Pons (tissue), 1 donor: ENCODE measurements at places on chromosomes 12 and 14.
A peak's percentile ranks its signal among the peaks of the same experiment; 100 is the strongest.

GRCh38 chr14:100405760-100406455 lies 82.8 kb downstream of the SLC25A47 start:
- DNase-seq, result no peak

GRCh38 chr14:69812711-69813110 lies 15.7 kb upstream of the SLC10A1 start:
- DNase-seq, result no peak

GRCh38 chr12:552466-552865 lies 92.7 kb downstream of the B4GALNT3 start:
- DNase-seq, result no peak

- no peak for DNase-seq
Observed at GRCh38 chr12:34400411-34400881, 378.1 kb downstream of the ALG10 start.

DNA sequence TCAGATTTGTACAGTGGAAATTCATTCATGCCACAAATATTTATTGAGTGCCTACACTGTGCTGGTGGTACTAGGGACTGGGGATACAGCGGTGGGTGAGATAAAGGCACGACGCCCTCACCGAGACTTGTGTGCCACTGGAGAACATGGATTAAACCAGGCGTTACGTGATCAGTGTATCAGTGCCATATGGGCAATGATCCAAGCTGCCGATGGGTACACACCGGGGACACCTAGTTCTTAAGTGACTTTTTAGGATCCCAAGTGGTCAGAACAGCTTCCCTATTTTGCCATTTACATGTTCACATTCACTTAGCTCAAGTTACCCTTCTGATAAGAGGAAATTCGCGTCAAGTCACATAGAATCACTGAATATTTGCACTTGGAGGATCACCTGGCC lies 236.7 kb downstream of the CACNA1C start:
- no peak for DNase-seq

GRCh38 chr12:49052451-49053208 lies 8.0 kb downstream of the KMT2D start:
- no peak for DNase-seq

- no peak for DNase-seq
Observed at GRCh38 chr12:98253207-98254037, 262.0 kb upstream of the TMPO start.

GRCh38 chr12:94805749-94806529 lies 155.6 kb upstream of the TMCC3 start:
- peak; percentile 53 for DNase-seq

DNA sequence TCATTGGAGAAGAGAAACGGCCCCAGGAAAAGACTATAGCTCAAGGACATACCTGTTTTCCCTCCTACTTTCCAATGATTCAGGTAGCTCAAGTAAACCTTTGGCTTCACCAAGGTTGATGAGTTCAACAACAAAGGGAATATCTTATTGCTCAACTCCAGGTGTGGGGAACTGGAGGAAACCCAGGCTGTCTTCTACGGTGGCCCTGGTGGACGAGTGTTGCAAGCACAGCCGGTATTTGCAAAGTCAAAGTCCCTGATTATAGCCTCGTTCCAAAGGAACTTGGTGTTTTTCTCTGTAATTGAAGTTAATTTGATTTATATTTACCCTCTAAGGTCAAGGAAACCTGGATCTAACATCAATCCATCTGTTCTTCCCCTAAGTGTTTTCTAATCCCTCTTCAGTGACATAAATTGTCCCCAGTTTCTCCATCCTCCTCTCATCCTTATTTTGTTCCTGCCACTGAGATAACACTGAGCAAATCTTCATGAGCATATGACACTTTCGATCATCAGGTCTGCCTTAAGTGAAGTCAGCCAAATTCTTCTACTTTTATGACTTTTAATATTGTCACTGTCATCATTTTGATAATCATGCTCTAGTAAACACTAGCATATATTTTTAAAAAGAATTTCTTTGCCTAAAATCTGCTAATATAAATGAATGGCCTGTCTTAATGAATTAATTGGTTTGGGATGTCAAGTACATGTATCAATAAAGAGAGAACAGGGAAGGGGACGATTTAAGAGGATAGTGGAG lies 174.6 kb upstream of the TBX3 start:
- DNase-seq, result no peak

DNA sequence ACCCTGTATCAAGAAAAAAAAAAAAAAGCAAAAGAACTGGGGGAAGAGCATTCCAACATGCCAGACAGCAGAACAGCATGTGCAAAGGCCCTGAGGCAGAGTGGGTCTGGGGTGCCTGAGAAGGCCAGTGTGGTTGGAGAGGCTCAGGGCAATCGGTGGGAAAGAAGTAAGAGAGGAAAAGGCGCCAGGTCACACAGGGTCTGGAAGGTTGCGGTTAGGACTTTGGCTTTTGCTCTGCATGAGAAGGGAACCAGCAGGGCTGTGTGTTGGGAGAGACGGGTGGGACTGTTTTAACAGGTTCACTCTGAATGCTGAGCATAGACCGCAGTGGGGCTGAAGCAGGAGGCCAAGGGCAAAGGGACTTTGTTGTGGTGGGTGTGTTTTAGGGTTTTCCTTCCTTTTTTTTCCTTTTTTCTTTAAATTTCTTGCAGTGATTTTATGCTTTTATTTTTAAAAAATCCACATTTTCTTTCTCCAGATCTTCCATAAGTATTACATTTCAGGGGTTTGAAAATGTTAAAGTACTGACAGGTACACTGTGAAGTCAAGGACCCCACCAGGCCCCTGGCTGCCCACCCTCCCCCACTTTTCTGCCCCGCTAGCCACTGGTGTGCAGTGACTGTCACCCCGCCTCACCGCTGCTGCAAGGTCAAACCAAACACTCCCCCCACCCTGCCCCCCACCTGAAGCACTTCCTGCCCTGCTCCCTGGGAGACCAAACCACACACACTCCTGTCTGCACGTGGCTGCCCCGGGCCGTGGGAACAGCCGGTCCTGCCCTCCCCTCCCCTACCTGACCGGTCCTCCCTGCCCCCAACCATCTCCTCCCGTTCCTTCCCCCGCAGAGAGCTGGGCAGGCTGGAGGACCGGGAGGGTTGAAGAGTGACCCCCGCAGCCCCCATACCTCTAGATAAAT lies 30.0 kb downstream of the DTX1 start:
- DNase-seq, result no peak

- no peak for DNase-seq
Observed at GRCh38 chr14:76109087-76109880, 42.4 kb upstream of the GPATCH2L start.

DNA sequence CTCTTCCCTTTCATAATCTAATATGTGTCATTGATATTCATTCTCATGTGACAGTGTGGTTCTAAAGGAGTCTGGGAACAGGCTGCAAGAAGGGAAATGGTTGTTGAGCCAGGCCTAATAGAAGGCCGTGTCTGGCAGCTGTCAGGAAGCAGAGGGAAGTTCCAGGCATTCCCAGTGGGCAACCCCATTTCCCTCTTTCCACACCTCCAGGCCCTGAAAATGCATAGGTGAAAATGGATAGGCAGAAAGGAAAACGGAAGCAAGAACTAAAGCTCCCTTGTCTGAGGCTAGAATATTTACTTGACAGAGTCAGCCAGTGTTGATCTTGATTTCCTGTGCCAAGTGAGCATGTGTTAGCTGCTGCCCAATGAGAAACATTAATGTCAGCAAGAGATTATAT lies 97.7 kb downstream of the PPM1A start:
- DNase-seq, result no peak

DNA sequence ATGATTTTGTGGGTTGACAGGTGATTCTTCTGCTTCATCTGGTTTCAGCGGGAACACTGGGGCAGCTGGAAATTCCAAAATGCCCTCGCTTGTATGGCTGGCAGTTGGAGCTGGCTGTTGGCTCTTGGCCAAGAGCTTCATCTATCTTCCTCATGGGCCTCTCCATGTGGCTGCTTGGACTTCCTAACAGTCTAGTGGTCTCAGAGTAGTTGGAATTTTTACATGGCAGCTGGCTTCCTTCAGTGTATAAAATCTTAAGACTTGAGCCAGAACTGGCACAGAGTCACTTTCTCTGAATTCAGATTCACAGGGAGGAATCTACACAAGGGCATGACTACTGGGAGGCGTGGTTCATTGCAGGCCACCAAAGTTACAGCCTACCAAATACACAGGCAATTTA lies 204.9 kb upstream of the RMST start:
- DNase-seq, result no peak

- no peak for DNase-seq
Observed at GRCh38 chr12:64029013-64029857, 184.7 kb downstream of the SRGAP1 start.

DNA sequence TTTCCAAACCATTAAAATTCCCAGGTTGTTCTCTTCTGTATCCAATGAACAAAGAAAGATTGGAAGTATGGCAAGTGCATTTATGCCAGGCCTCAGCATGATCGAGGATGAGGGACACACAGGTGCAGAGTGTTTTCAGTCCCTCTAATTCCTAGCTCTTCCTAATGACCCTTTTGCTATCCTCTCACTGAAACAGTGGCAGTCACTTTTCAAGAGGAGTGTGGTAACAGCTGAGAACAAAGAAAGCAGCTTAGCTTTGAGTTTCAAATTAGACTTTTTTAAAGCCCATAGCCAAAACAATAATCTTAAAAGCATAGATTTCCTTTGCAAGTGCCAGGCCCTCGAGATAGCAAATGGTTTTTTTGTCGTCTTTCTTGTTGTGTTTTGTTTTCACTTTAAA lies 110.8 kb downstream of the KCNH5 start:
- no peak for DNase-seq

- no peak for DNase-seq
Observed at GRCh38 chr12:39638178-39638577, 18.6 kb upstream of the ABCD2 start.

- no peak for DNase-seq
Observed at GRCh38 chr14:55127460-55127951, 1.5 kb upstream of the LGALS3 start.

DNA sequence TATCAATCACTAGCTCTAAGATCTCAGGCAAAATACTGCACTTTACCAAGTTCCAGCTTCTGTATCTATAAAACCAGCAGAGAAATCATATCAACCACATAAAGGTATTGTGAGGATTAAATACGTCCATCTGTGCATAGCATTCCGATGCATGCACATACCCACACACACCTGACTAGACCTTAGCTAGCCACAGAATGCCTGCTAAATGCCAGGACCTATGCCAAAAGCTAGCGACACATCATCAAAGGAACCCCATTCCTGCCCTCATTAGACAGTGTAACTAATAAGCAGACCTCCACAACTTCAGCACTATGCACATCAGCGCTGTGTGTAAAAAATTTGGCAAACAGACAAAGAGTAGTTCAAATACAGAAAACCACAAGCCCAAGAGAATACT lies 185.2 kb downstream of the SLC2A13 start:
- no peak for DNase-seq

DNA sequence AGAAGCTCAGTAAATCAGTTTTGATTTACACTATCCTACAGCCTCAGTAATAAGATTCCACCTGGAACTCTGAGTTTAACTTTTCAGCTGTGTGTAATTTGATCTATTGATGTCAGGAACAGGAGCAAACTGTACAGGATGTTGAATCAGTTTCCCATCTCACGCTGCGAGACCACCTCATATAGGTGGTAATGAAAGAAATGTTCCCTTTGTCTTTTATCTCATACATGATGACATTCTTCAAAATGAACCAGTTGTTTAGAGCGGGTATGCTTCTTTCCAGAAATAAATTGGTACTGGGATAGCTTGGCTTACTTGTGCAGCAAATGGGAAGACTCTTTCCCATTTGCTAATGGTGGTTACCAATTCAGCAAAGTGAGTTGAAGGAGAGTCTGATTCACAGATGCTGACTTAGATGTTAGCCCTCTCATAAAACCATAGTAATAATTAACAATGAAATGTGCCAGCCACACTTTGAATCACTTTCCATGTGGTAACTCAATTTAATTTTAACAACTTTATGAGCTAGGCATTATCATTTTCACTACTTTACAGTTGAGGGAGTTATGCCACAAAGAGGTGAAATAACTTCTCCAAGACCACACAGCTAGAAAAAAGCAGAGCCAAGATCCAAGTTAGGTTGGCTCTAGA lies 251.5 kb downstream of the PAWR start:
- no peak for DNase-seq

- no peak for DNase-seq
Observed at GRCh38 chr12:131947482-131948027, 2.2 kb upstream of the EP400 start.

- no peak for DNase-seq
Observed at GRCh38 chr12:13251521-13251920, 55.0 kb downstream of the EMP1 start.

GRCh38 chr12:95304673-95305198 lies 87.1 kb downstream of the VEZT start:
- DNase-seq, result no peak

DNA sequence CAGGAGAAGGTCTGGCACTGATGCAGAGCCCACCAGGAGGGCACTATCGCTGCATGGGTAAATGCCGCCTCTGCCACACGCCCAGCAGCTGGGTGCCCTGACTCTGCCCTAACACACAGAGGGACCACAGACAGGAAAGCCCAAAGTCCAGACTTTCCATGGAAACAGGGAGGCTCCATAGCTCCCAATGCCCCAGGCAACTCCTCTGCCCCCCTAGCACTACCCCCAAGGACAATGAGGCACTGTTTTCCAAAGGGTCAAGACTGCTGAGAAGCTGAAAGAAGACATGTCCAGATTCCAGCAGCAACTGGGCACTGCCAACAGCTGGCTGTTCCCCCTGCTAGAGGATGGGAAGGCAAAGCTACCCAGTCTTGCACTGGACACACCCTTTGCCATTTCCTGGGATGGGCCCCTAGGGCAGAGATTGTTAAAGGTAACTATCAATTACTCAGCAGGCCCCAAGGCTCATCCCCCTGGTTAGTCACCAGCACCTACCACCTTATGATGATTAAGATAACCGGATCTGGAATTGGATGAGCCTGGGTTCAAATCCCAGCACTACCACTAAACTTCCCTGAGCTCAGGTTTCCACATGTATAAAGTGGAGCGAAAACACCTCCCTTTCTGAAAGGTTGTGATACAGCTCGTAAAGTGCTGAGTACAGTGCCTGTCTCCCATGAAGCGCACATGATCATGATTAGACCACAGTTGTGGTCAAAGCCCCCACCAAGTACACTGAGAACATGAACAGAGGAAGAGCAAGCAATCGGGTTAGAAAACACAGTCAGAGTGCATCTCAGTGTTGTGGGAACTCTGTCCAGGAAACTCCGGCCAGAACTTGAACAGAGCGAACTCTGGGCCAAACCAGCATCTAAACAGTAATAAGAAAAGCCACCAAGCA lies 3.3 kb downstream of the PXN start:
- DNase-seq, result peak; percentile 65

DNA sequence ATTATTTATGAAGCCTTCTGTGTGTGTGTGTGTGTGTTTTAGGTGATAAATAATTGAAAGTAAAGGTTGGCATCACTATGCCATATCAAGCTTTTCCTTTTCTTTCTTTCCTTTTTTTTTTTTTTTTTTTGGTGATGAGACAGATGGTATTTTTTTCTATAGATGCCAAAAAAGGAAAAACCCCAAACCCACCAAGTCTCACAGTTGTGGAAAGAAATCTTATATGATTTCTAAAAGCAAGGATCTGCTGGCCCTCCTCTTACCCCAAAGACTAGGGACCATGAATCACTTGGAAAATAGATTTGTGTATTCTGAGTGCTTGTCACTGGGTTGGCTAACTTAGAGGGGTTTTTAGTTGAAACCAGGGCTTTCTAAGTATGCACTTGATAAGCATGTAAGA lies 181.3 kb downstream of the TMEM117 start:
- DNase-seq, result no peak

- DNase-seq, result no peak
Observed at GRCh38 chr12:121241156-121241970, 31.4 kb downstream of the P2RX4 start.

GRCh38 chr12:131928080-131928710 lies 881 bp upstream of the PUS1 start:
- no peak for DNase-seq
